ENCODE measurements at places on chromosomes 12 and 14.
A peak's percentile ranks its signal among the peaks of the same experiment; 100 is the strongest.

GRCh38 chr14:92597906-92598905, 84.6 kb downstream of the RIN3 start:
- no peak for DNase-seq

GRCh38 chr12:70756118-70756517, 118.9 kb upstream of the PTPRB start:
- peak; percentile 90 for DNase-seq

GRCh38 chr12:27330846-27331245, 1.8 kb upstream of the BMAL2 start:
- DNase-seq: no peak

- DNase-seq: peak; percentile 67
These were observed 33.7 kb downstream of the PAH start for GRCh38 chr12:102883204-102883799.

GRCh38 chr12:72658615-72659014, 386.4 kb downstream of the TRHDE start:
- DNase-seq: no peak

- DNase-seq: peak; percentile 88
These were observed 110.7 kb downstream of the BTG1 start for GRCh38 chr12:92034858-92035401.

DNA sequence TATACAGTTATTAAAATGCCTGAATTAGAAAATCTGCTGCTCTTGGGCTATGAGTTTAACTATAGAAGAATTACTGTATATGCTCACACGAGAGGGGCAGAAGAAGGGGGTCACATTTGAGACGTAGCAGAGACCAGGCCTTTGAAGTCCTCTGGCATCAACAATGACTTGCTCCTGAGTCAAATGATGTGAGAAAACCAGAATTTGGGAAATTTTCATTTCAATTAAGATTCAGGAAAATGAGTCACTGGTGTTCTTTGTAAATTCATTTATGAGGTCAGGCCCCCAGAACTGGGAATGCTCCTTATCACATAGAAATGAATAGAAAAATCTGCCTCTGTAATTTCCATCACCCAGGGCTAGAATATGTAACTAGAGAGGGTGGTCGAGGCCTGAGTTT, 92.9 kb downstream of the APAF1 start:
- no peak for DNase-seq

All from LoVo (cell line).